Breast epithelium (tissue), 4 donors: ENCODE measurements at places on chromosomes 13 and 19.

DNA sequence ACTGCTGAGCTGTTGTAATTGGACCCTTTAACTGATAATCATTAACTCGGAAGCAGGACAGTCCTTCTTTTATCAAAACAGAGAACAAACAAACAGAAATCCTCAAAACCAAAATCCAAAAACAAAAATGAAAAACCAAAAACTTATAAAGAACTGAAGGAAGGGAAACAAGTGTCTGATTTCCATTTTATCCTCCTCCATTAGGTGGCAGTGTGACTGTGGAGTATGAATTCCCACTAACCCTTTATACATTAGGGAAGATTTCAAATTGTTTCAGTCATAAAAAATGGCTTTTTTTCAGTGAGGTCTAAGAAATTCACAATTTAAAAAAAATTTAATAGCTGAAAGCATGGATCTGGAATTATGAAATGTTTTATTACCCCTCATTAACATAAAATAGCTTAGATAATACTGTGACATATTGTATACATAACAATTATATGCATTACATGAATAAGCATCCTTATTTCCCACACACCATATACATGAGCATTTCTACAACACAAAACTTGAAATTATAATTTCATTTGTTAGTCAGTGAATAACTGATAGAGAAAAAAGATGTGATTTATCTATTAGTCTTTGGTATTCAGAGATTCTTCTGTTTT lies 1074.3 kb upstream of the PCDH9 start:
- no peak for DNase-seq

GRCh38 chr19:13165162-13165997 lies 15.2 kb downstream of the IER2 start:
- DNase-seq: no peak

- no peak for DNase-seq
Observed at GRCh38 chr13:100244431-100244830, 155.5 kb downstream of the PCCA start.

DNA sequence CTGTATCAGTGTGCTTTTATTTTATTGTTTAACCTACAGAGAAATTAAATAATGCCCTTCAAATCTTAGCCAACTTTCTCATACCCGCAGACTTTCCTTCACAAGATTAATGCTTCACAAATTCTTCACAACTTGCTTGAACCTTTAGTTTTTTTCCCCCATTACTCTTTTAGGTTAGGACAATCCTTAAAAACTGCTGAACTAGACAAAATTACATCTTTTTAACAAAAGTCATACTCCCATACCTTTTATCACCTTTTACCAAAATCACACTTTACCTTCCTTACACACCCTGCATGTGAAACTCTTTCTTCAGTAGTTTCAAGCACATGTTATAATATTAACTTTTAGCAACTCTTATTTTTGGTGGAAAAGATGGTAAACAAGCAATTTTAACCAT lies 58.5 kb downstream of the SCGB2B2 start:
- no peak for DNase-seq

DNA sequence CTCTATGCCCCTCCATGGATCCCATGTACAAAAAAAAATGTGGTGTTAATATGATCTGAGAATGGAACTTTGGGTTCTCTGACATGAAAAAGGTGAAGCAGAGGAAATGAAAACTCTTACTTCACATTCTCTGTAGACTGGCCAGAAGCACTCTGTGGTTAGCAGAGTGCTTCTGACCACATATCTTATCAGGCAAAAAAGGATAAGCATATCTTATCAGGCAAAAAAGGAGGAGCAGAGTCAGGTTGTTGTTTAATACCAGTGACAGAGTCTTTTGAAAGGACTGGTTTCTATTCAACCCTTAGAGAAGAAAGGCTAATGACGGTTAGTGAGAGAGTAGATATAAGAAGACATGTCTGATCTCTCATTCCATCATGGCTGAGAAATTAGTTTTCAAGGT lies 1404.8 kb downstream of the SLITRK1 start:
- no peak for DNase-seq

- DNase-seq: no peak
Observed at GRCh38 chr13:26664876-26665275, 95.7 kb downstream of the GPR12 start.

- DNase-seq: no peak
Observed at GRCh38 chr19:38660724-38661123, 13.3 kb downstream of the ACTN4 start.

GRCh38 chr19:13428352-13428751 lies 77.9 kb downstream of the CACNA1A start:
- DNase-seq: no peak

DNA sequence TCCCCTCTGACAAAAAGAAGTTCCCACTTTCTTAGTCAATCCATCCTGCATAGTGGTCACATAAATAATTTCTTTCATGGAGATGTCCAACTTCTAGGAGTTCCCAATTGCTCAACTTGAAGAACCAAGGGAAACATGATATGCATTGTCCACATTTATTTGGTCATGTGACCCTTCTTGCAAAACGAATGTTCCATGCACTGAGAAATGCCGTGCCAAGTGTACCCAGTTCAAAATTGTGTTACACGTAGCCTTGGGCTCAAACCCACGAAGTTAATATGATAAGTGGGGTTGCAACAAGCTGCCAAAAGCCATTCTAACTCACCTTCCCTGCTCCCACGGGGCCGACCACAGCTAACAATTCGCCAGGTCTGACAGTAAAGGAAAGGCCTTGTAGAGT lies 113.1 kb downstream of the ABCC4 start:
- no peak for DNase-seq

GRCh38 chr19:20078581-20079031 lies 806 bp downstream of the ZNF90 start:
- no peak for DNase-seq

DNA sequence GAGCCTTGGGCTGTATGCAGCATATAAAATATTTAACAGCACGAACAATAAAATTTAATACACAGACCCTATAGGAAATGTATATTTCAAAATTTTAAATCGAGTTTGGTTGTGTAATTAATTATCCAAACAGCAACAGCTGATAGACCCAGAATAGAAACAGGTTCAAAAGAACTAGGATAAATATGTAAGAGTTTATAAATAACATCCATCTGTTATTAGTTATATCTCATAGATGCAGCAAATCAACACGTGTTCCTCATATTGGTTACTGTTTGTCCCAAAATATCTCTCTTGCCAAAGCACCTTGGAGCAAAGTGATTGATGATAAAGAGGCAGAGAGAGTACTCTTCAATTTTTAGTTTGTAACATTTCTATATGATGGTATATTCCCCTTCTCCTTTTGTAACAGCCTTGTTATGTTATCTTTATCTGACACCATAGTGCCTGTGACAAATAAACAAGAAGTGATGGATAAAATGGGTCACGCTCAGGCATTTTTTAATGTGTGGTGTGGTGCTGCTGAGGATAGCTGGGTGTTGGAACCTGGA lies 260.6 kb upstream of the NBEA start:
- DNase-seq: no peak

DNA sequence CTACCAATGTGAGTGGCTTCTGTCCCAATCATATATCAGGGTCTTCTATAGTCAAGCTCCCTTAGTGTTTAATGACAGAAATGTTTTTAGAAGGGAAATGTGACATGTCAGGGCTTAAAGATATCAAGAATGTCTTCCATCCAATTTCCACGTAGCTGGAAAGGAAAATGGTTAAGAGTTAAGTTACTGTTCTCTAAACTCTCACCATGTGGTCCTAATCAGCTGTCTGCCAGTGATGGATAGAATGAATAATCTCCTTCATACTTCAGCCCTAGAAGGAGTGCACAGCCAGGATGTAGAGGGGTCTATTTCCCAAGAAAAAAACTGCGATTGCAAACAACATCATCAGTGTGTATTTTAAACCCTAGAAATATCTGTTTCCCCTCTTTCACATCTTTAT lies 36.3 kb downstream of the FLT1 start:
- no peak for DNase-seq

GRCh38 chr13:38498271-38498670 lies 148.6 kb downstream of the UFM1 start:
- no peak for DNase-seq

- DNase-seq: no peak
Observed at GRCh38 chr13:72851678-72852014, 69.7 kb downstream of the PIBF1 start.

DNA sequence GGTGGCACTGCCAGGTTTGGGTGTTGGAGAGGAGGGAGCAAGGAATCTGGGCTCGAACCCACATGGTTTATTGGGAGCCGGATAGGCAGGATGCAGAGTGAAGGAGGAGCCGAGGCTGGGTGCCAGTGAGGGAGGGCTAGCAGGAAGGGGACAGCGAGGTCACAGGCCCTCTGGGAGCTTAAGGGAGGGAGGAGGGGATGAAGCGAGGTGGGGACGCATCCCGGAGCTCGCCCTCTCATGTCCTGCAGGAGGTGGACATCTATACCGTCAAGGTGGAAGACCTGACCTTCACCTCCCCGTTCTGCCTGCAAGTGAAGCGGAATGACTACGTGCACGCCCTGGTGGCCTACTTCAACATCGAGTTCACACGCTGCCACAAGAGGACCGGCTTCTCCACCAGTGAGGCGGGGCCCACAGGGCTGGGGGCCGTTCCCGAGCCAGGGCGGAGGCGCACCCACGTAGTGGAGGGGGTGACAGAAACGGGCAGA lies 3.5 kb upstream of the ADM5 start:
- no peak for DNase-seq

DNA sequence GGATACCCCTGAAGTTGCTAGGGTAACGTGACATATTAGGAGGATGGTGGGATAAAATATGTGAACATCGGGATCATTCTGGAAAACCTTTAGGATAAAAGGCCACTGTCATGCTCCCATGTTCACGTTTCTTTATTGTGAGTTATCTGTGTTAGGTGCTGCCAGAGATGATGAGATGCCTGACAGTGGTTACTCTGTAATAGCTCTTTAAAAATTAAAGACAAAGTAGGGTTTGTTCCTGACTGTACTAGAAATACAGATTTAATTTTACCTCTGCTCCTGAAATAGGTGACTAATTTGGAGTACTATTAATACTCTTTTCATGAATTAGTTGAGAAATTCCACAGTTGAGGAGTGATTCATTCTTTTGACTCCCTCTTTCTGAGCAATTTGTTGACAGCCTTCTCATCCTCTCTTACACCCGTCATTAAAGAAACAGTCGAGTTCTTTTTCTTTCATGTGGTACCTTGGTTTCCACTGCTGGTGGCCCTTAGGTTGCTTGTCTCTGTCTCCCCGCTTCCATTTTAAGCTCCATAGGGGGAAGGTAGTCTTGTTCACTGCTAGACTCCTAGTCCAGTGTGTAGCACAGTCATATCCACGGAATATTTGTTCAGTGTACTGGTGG lies 28.4 kb downstream of the SAE1 start:
- no peak for DNase-seq

GRCh38 chr19:52101866-52102562 lies 6.4 kb upstream of the ZNF841 start:
- no peak for DNase-seq

DNA sequence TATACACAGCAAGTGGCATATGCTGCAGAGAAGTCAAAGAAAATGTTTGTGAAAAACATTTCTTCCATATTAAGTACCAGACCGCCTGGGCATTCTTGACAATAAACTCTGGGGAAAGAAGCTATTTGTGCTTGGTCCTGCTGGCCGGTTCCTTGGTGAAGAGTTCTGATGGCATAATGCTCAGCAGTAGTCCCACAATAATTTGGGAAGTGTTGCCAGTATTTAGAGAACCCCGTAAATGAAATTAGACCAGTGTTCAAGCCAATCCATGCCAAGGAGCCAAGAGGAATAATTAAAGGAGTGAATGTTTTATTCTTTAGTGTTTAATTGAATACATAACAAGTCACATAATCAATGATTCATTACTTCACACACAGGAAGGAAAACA lies 6.3 kb downstream of the KCTD12 start:
- DNase-seq: no peak

GRCh38 chr19:46240693-46241092 lies 11.2 kb downstream of the IGFL1 start:
- DNase-seq: no peak

GRCh38 chr19:49167857-49168409 lies 10.3 kb downstream of the TRPM4 start:
- DNase-seq: no peak

GRCh38 chr19:45125975-45126493 lies 33.1 kb downstream of the PPP1R37 start:
- peak; percentile 86 for DNase-seq

DNA sequence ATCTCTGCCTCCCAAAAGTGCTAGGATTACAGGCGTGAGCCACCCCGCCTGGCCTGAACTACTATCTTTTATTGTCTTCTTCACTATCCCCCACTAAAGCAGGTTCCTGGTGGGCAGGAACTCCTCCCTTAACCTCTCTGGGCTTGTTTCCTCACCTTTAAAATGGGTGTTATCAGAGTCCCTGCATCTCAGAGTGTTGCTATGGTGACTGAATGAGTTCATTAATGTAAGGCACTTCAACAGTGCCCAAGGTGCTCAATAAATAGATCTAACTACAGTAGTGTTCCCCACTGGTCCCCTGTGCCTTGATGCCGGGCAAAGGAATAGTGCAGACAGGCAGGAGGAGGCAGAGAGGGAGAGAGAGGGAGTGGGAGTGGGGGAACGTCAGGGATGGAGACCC lies 20.5 kb downstream of the CCDC97 start:
- DNase-seq: no peak

DNA sequence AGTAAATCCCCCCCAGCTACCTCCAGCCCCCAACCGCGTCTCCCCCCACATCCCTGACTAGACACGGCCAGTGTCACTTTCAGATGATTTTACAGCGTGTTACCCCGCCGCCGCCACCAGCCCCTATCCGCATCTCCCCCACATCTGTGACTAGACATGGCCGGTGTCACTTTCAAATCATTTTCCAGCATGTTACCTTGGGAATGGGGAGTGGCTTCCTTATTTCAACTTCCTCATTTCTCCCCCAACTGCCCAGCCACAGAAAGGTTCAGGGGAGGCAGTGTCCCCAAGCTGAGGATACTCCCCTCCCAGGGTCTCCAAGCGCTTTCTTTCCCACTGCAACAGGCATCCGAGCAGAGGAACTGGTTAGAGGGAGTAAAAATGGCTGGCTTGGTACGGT lies 18.4 kb downstream of the ADGRL1 start:
- DNase-seq: no peak
